CD14-positive monocyte (primary cell): ENCODE measurements at places on chromosomes 5 and 9. TPM values are rescaled to one million over a fixed set of nuclear protein-coding genes. Genes with fewer than 3 reads are reported as not detected.

DNA sequence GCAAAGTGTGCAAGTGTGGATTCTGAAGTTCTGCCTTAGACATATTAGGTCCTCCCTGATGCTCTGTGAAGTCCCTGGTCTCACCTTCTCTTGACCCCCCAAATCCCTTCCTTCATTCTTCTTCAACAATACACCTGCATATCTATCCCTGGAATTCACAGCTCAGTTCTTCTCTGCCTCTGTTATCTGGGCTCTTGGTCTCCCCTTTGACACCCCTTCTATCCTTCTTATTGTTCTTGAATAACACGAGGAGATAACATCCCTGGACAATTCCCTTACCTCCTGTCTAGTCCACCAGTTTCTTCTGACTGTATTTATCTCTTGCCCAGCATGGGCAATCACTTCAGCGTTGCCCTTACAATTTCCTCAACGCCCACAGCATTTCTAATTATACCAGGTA, 104.8 kb upstream of the ATG10 start:
- no peak for DNase-seq

GRCh38 chr5:56088967-56089829, 94.4 kb upstream of the IL6ST start:
- DNase-seq: no peak

GRCh38 chr5:140926443-140927227, 536 bp downstream of the PCDHAC1 start:
- no peak for DNase-seq

DNA sequence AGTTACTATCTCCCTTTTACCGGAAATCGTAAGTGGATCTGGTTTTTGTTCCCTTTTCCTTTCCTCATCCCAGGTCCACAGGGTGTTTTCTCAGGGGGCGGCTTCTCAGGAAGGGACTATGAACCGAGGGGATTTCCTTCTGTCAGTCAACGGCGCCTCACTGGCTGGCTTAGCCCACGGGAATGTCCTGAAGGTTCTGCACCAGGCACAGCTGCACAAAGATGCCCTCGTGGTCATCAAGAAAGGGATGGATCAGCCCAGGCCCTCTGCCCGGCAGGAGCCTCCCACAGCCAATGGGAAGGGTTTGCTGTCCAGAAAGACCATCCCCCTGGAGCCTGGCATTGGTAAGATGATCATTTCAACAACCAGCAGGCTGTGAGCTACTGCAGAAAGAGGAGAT, 75.8 kb downstream of the GOLPH3 start:
- no peak for DNase-seq

GRCh38 chr9:4686112-4686511, 6.7 kb downstream of the CDC37L1 start:
- no peak for DNase-seq

DNA sequence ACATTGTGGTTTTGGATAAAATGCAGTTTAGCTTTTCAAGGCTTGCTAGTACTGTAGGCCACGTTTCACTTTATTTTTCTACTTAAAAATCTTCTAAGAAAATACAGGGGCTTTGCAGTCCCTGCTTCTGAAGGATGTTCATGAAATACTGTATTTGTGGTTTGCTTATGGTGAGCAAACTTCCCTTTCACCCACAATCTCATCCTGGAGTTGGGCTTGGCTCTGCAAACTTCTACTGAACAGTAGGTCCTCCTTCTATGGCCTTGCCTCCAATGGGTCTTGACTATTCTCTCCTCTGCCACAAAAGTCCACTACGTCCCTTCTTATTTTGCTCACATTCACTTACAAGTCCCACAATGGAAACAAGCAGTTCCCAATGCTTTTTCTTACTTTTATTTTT, 502.7 kb upstream of the KLF4 start:
- DNase-seq: peak; percentile 32

DNA sequence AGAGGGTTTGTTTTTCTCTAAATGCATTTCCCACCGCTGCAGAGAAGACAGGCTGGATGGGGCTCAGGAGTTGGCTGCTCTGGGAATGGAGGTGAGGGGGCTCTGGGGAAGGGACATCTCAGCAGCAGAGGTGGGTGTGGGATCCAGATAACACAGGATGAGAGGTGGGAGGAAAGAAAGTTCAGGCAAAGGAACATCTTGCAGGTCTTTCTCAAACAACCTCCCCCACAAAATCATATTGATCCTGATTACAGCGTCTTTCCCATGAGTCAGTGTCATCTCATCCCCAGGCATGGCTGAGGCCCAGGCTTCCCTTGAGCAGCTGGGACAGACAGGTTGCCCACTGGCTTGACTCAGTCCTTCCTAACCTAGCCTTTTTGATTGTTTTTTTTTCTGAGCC, 11.3 kb upstream of the ACSL6 start:
- DNase-seq: no peak

DNA sequence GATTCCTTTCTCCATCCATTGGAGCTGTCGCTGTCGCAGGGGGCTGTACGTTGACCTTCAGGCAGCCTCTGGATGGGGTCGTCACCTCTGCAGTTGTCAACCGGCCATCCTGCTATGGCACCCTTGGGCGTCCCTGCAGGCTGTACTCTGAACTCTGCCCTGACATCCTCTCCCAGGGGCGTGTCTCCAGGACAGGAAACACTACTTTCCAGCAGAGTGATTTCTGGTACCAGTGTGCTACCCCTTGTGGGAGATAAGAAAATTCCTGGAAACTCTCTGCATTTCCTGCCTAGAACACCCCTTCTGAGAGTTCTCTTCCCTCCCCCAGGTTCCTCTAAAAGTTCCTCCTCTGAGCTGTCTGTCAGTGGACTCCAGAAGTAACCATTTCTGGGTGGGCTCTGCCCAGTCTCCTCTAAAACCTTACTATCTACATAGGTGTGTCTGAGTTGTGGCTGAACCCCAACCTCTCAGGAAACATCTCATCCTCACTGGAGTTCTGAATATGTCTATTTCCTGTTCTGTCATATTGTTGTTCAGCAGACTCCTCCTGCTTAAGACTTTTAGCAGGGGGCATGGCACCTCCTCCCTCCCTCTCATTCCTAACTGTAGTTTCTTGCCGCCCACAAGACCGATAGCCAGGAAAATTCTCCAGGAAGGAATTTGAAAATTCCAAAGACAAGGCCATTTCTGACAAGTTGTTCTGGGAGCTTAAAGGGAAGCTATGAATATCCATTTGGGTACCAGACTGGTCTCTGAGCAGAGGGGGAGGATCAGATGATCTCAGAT, 145.3 kb upstream of the RASEF start:
- DNase-seq: no peak

DNA sequence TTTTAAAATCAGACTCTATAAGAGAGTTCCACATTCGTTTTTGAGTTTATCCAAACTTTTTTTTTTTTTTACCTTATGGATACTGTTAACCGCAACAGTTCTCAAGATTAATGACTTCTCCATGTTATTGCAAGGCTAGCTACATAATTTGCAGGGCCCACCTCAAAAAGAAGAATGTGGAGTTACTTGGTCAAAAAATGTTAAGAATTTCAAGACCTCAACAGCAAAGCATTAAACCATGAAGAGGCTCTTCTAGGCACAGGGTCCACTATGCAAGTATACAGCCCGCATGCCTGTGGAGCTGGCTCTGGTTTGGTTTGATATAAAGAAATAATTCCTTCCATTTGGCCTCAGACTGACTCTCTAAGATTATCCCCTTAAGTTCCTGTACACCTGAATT, 133.3 kb upstream of the TLX3 start:
- no peak for DNase-seq

PALM2AKAP2 gene
- polyA plus RNA-seq: not detected

CETN3 gene
- polyA plus RNA-seq: 7.7 TPM

RGMB gene
- polyA plus RNA-seq: 0.12 TPM

PHYHD1 gene
- polyA plus RNA-seq: not detected

SPATA31D4 gene
- polyA plus RNA-seq: not detected in 2 replicates

PCDHGB4 gene
- not detected for polyA plus RNA-seq
